Caki2 (cell line): ENCODE measurements at places on chromosomes 6 and 20. TPM values are rescaled to one million over a fixed set of nuclear protein-coding genes. Genes with fewer than 3 reads are reported as not detected.

The GSTA3 gene
- total RNA-seq: 0.61 TPM in 1 of 2 replicates, not detected in the other

The CPNE5 gene
- total RNA-seq: not detected in 2 replicates

The SAMD3 gene
- not detected in 2 replicates for total RNA-seq

DNA sequence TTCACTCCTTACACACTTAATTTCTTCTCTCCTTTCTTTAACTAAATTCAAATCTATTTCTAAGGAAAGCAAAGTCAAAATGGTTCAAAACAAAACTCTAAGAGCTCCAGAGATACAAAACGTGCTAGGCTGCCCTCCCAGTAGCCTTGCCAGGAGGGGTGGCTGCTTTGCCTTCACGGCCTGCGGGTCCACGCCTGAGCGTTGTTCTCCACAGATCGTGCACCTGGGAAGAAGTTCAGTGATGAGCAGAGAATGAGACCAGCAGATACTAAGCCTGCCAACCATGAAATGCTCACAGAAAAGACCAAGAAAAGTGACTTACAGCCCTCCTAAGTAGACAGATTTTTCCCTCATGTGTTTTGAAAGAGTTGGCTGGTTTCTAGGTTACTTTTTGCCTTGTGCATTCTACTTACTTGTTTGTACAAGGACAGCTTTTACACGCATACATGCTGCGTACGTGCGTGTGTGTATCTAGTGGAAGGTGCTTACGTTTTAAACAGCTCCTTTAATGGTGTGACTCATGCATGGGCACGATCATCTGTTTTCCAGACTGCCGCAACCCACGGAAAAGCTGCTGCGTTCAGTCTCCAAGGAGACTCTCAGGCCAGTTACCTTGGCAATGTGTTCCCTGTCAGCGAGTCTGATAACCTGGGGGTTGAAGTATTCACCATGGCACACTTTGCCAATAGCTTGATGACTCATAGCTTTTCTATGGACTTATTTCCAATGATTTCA is 32.4 kb upstream of the PBOV1 start:
- no peak for DNase-seq

GRCh38 chr6:55584654-55585354 is 5.8 kb upstream of the HMGCLL1 start:
- DNase-seq: no peak

DNA sequence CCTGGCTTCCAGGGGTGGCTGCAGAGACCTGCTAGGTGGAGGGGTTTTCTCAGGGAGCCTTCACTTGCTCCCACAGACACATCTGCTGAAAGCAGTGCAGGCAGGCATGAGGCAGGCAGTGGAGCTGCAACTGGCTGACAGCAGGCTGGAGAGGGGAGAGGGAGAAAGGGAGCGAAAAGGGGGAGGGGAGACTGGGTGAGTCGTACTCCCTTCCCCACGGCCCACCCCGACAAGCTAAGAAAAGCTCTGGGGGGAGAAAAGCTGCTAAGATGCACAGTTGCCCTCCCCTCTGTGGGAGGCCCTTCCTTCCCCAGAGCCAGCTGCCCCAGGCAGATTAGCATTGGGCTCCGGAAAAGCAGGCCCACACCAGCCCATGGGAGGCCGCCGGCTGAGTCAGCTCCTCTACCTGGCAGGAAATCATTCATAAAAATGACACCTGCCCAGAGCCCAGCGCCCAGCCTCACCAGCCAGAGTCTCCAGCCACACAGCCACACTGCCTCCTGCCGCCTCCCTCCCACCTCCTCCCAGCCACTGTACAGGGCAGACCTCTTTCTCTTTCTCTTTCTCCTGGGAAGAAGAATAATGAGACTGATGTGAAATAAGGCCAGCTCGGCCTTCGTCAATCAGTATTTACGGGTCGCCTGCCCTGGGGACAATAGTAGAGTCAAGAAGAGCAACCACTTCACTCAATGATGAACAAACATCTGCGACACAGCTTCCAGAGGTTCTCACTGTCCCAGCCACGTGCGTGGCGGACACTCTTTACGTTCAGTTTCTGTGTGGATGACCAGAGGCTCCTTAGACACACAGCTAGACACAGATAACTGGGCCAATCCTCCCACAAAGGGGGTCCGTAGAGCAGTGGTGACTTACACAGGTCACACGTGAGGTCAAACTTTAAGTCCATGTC is 7.7 kb upstream of the C20orf203 start:
- DNase-seq: peak; percentile 46

- no peak for DNase-seq
Observed at GRCh38 chr20:32035426-32035779, 16.6 kb upstream of the HCK start.
